T-helper 17 cell (primary cell): ENCODE measurements at places on chromosomes 16 and 17. TPM values are rescaled to one million over a fixed set of nuclear protein-coding genes. Genes with fewer than 3 reads are reported as not detected.

DNA sequence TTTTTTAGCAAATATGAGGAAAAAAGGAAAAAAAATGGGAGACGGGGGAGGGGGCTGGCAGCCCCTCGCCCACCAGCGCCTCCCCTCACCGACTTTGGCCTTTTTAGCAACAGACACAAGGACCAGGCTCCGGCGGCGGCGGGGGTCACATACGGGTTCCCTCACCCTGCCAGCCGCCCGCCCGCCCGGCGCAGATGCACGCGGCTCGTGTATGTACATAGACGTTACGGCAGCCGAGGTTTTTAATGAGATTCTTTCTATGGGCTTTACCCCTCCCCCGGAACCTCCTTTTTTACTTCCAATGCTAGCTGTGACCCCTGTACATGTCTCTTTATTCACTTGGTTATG is 1.2 kb upstream of the TMEM88 start:
- DNase-seq = no peak

DNA sequence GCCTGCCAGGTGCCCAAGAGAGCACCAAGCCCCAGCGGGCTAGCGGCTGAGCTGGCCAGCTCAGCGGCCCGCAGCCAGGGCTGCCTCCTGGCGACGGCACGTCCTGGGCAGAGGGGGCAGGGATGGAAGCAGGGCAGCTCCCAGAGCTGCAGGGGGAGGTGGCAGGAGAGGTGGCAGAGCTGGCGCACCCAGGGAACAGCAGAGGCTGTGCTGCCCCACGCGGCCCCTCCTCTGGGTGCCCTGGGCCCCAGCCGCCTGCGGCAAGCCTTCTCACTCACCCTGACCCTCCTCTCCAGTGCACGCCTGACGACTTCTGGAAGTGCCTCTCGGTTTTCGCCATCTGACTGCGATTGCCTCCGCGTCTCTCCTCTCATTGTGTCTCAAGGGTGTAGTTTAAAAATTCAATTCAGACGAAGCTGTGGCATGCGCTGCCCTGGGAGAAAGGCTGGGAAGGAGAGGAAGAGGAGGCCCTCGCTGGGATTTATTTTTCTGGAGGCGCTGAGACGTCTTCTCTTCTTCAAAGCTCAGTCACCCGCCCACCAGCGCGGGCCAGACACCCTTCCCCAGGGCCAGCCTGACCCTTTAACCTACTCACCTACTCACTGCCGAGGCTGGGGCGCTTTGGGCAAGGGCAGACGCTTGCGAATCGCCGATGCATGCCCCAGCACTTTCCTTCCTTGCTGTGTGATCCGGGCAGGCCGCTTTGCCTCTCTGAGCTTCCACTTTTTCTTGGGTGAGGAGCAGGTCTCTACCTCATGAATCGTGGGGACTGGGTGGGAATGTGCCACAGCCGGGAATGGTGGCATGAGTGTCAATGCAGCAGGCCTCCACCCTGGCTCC is 24.9 kb downstream of the GSE1 start:
- no peak for DNase-seq

DNA sequence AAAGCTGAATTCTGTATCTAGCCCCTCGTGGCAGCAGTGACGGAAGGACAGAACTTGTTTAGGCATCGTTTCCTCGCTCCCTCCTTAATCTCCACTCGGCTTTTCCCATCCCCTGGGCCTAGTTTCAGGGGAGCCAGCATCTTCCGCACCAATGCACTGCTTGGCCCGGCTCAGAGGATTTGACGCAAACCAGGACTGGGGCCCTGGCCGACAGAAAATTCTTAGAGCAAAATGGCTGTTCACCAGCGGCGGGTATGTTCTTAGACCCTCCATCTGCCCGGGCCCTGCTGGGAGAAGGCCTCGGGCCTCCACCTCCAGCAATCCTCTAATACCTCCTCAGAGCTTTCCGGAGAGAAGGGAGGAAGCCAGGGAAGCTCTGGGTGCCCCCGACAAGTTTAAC is 54.6 kb downstream of the TBC1D16 start:
- DNase-seq = no peak

DNA sequence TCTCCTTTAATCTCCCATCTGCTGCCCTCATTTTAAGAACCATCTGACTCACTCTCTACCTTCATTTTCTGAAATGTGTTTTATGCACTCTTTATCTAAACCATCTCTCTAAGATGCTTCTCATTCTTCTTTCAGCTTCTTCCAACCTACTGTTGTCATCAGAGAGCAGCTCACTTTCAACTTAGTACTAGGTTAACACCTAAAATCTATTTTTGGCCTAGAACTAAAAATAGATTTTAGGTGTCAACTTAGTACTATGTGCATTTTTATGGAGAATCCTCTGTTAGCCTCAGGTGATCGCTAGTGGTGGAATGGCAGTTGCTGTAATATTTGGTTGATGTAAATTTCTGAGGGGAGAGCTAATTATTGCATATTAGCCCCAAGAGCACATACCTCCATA is 277.1 kb downstream of the KCNJ2 start:
- DNase-seq = no peak

GRCh38 chr17:78325076-78325687 is 34.7 kb downstream of the SOCS3 start:
- DNase-seq = no peak

GRCh38 chr16:48619547-48619946 is 9.6 kb upstream of the N4BP1 start:
- no peak for DNase-seq

GRCh38 chr17:50482516-50482915 is 3.9 kb downstream of the RSAD1 start:
- DNase-seq = peak; percentile 51

- DNase-seq = no peak
Observed at GRCh38 chr16:88635671-88636319, 2.6 kb upstream of the IL17C start.

DNA sequence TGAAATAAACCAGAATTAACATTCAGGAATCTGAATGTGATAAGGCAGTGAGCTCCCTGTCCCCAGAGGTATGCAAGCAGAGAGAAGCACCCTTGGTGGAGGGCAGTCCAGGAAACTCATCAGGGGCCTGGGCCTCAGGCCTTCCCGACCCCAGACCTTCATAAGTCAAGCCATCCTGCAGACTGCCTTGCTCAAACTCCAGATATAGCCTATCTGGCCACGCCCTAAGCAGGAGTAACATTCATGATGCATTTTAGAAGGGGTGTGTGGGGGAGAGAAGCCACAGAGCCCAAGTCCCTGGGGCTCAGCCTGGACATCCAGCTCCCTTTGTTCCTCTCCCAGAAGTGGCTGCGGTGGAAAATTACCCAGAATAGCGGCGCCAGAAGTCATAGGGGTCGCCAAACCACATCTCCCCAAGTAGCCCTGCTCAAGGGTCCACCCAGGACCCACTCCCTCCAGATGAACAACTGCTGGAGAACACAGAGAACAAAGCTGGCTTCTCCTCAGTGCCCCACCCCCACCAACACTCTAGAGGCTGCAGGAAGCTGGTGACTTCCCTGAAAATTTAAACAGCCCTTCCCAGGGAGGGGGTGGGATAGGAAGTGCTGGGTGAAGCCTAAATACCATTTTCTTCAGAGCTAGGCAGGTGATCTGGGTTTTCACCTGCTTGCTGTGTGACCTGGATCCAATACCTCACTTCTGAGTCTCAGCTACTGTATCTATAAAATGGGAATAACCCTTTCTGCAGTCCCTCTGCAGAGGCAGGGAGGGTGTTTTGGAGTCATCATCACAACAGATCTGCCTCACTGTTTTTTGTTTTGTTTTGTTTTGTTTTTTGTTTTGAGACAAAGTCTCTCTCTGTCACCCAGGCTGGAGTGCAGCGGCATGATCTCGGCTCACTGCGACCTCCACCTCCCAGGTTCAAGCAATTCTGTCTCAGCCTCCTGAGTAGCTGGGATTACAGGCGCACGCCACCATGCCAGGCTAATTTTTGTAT is 1.5 kb upstream of the SREBF1 start:
- DNase-seq = no peak

Gene LITAFD
- not detected for total RNA-seq
